T-cell (primary cell): ENCODE measurements at places on chromosomes 16 and 17. TPM values are rescaled to one million over a fixed set of nuclear protein-coding genes. Genes with fewer than 3 reads are reported as not detected.

- H3K4me3 ChIP-seq = no peak overlapping the region
- H3K4me1 ChIP-seq = no peaks in the 10 kb centered on the region
- no peaks in the 10 kb centered on the region for H3K36me3 ChIP-seq
- H3K27ac ChIP-seq = no peak overlapping the region
Observed at GRCh38 chr17:34683390-34683789, 104.0 kb downstream of the TMEM132E start.

DNA sequence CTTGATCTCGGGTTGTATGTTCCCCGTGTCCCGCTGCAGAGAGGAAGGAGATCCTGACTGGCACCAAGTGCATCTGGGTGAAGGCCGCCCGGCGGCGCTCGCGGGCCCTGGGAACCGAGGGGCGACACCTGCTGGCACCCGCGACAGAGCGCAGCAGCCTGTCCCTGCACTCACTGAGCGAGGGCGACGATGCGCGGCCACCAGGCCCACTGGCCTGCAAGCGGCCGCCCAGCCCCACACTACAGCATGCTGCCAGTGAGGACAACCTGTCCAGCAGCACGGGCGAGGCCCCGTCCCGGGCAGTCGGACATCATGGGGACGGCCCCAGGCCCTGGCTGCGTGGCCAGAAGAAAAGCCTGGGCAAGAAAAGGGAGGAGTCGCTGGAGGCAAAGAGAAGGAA lies 7.5 kb downstream of the BTBD17 start:
- H3K4me3 ChIP-seq = no peak overlapping the region
- no peaks in the 10 kb centered on the region for H3K4me1 ChIP-seq
- peak; percentile 31 for DNase-seq
- peaks cover 87% of the 10 kb centered on the region for H3K27me3 ChIP-seq
- H3K36me3 ChIP-seq = no peaks in the 10 kb centered on the region
- H3K27ac ChIP-seq = no peak overlapping the region

DNA sequence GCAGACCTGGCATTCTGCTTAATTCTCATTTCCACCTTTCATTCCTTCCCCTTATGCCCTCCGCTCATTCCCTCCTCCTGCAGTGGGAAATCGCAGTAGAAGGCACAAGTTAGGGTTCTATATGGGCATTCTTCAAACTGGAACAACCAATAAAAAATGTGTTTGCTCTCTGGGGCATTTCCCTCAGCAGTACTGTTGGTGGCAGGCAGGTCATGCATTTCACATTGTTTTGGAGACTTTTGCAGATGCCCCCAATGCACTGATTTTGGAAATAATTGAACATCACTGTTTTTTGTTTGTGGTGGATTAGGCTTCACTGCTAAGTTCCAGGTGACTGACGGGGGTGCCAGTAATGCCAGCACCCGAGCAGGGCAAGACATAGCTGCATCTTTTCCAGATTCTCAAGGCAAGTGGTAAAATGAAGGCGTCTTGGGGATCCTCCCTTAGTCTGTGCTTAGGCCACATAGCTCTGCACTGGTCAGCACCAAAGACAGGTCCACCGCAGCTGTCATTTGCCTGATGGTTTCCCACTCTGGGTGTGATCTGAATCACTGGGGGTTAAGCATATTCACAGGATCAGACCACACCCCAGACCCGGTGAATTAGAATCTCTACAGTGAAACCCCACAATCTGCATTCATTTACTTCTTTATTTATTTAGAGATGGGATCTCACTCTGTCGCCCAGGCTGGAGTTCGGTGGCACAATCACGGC lies 304.5 kb downstream of the CPPED1 start:
- H3K27me3 ChIP-seq = no peaks in the 10 kb centered on the region
- no peaks in the 10 kb centered on the region for H3K36me3 ChIP-seq
- DNase-seq = no peak
- H3K27ac ChIP-seq = no peak overlapping the region

DNA sequence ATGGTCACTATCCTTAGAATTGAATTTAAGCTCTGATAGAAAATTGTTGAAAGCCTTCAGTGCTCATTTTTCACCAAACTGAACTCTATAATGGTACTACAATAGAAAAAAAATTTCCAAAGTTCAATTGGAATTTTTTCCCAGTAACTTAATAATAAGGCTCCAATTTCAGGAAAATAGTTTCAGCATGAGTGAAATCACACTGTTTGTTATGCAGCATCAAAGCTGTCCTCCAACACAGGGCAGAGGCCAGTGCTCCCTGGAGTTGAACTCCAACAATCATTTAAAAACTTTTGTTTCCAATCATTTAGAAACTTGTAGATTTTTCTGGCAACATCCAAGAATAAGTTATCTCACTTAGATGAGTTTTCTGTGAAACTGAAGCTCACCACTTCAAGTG lies 103.1 kb upstream of the HSBP1 start:
- DNase-seq = no peak
- no peaks in the 10 kb centered on the region for H3K36me3 ChIP-seq
- no peak overlapping the region for H3K4me3 ChIP-seq
- H3K27me3 ChIP-seq = peaks cover 6% of the 10 kb centered on the region

GRCh38 chr17:59542960-59543635 lies 22.3 kb upstream of the DHX40 start:
- DNase-seq = no peak
- no peak overlapping the region for H3K4me3 ChIP-seq

DNA sequence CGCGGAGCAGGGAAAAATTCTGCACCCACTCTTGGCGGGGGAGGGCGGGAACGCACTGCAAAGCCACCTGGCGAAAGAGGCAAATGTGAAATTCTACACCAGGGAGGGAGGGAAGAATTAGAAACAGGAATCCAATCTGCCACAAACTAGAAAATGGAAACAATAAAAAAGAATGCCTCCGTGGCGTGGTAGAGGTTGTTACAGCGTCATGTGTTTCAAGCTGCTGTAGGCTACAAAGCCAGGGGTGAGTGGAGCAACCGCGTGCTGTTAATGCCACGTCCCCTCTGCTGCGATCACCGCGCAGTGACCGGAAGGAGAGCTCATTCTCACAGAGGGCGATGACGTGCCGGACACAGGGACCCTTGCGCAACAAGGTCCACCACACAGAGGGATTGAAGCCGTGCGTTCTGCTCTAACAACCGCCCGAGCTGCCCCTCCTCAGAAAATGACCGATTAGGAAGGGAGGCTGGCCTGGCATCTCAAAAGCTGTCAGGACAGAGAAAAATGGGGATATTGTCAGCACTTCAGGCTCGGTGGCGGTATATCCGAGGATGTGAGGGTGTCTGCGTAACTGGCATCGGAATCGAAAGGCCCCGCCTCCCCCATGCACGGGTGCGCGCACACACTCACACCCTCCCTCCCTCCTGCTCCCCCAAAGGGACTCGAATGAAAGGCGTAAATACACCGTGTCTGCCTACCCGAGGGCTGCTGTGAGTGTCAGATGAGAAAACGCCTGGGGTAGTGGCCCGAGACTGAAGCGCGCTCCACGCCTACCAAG lies 70.8 kb upstream of the TNRC6C start:
- H3K4me1 ChIP-seq = peaks cover 59% of the 10 kb centered on the region
- peak overlapping the region; percentile 75 for H3K4me3 ChIP-seq
- H3K36me3 ChIP-seq = no peaks in the 10 kb centered on the region
- peak overlapping the region; percentile 97 for H3K27ac ChIP-seq

DNA sequence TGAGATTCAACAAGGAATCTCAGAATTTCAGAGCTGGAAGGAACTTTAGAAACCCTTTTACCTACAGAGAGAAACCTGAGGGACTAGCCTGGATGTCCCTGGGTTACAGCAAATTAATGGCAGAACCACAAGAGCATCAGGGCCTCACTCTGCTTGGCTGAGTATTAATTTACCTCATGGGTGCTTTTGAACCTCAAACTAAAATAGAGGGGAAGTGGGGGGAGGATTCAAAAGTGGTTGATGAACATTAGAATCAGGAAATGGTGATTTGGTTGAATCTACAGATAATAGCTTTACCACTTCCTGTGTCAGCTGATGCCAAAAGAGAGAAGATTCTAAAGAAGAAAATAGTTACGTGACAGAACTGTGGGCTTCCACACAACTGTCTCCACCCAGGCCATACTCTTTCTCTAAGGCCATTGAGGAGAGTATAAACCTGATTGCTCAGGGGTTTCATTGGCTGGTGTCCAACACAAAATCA lies 11.3 kb upstream of the SKAP1 start:
- peak; percentile 40 for DNase-seq
- no peaks in the 10 kb centered on the region for H3K27me3 ChIP-seq
- H3K36me3 ChIP-seq = no peaks in the 10 kb centered on the region
- no peak overlapping the region for H3K4me3 ChIP-seq

DNA sequence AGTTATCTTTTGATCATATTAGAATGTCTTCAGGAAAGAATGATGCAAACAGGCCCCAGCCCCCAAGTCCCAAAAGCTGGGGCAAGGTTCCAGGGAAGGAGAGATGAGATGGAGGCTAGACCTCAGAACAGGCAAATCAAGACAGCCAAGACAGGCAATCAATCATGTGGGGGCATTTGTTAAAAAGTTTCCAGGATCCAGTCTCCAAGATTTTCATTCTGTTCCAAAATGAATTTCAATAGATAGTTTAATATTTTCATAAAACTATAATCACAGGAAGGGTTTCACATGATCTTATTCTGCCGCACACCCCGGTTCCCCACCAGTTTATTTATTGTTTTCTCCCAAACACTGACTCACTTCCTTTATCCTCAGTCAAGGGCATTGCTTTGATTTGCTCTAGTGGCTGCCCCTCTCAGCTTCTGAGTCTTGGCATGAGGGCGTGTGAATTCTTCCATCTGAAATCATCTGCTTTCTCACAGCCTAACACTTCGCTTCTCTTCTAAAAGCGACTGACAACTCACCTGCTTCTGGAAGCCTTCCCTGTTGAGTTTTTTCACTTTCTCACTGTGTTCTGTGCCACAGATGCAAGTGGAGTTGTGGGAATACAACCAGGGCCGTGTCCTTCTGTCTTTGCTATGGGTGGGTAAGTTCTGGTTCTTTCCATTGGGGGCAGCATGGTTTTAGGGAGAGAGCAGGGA lies 12.2 kb upstream of the TERF2 start:
- no peak for DNase-seq
- H3K36me3 ChIP-seq = no peaks in the 10 kb centered on the region
- H3K27ac ChIP-seq = no peak overlapping the region
- peaks cover 4% of the 10 kb centered on the region for H3K27me3 ChIP-seq
- H3K4me3 ChIP-seq = no peak overlapping the region

DNA sequence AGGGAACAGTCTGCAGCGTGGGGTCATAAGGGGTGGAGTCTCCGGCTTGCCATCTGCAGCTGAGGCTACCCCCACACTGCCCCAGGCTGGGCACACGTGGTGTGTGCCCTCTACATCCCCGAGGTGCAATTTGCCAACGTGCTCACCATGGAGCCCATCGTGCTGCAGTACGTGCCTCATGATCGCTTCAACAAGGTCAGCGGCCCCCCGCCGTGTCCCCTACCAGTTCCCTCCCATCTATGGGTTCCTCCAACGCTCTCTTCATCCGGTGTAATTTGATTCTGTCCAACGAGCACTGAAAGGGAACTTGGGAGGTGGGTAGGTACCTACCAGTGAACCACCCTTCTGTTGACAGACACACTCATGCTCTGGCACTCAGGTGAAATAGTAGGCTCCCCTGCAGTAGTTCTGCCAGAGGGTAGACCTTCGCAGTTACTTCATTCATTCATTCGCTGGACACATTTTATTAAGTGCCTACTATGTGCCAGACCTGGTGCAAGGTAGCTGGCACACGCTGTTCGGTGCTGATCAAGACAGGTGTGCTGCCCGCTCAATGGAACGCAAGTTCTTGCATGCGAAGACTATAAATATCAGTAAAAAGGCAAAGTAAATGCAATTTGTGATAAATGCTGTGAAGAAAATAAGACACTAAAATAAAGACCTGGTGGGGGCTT lies 2.7 kb downstream of the MLLT6 start:
- no peak overlapping the region for H3K4me3 ChIP-seq
- peaks cover 73% of the 10 kb centered on the region for H3K4me1 ChIP-seq
- H3K36me3 ChIP-seq = peaks cover 56% of the 10 kb centered on the region
- H3K27ac ChIP-seq = no peak overlapping the region
- H3K27me3 ChIP-seq = no peaks in the 10 kb centered on the region

DNA sequence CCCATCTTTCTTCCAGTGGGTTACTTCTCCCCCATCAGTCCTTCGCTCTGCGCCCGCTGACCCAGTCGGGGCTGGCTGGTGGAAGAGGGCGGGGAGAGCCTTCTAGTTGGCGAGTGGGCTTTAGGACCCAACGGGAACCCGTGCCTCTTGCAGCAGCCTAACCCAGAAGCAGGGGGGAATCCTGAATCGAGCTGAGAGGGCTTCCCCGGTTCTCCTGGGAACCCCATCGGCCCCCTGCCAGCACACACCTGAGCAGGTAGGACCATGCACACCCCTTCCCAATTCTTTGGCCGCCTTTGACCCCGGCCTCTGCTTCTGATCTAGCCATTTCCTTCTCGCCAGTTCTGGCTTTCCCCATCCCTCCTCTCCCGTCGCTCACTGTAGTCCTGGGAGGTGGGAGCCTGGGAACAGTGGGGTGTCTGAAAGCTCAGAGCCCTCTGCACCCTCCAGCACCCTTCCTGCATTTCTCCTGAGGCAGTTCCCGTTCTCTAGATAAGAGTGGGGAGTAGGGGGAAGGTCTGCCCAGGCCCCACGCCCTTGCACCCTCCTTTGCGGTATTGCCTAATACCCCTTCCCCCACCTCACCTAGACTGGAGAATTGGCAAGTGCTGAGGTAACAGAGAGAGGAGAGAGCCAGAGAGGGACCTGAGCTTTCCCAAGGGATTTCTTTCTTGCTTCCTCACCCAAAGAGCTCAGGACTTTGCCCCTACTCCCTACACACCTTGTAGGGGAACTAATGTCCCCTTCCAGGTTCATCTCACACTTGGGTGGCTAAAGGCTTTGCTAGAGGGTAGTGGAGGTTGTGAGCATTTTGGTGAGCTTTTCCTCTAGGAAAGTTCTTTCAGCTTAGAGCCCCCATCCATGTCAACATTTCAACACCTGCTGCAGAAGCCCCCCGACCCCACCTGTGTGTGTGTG lies at the start of gene RARA:
RARA (plus strand) TSS at position 150 of the 918 bp plus-strand sequence. CDS start 22,039 bp downstream, outside the sequence.
- no peaks in the 10 kb centered on the region for H3K27me3 ChIP-seq
- H3K27ac ChIP-seq = peak within 1 kb of the TSS; percentile 1
- H3K36me3 ChIP-seq = no peaks in the 10 kb centered on the region
- peak within 1 kb of the TSS; percentile 71 for H3K4me3 ChIP-seq
- H3K4me1 ChIP-seq = peaks cover 74% of the 10 kb centered on the region

- DNase-seq = no peak
- no peaks in the 10 kb centered on the region for H3K36me3 ChIP-seq
- H3K4me1 ChIP-seq = peaks cover 9% of the 10 kb centered on the region
- no peak overlapping the region for H3K27ac ChIP-seq
- no peaks in the 10 kb centered on the region for H3K27me3 ChIP-seq
Observed at GRCh38 chr17:46878055-46878454, 26.7 kb downstream of the WNT9B start.

GRCh38 chr16:11020792-11021551 lies 76.6 kb downstream of the CLEC16A start:
- DNase-seq = no peak
- H3K27ac ChIP-seq = no peak overlapping the region
- no peak overlapping the region for H3K4me3 ChIP-seq

- H3K4me1 ChIP-seq = no peaks in the 10 kb centered on the region
- no peak overlapping the region for H3K27ac ChIP-seq
- H3K27me3 ChIP-seq = no peaks in the 10 kb centered on the region
- no peak overlapping the region for H3K4me3 ChIP-seq
Observed at GRCh38 chr16:50989047-50989446, 162.0 kb downstream of the SALL1 start.

- DNase-seq = no peak
- no peak overlapping the region for H3K4me3 ChIP-seq
- no peaks in the 10 kb centered on the region for H3K36me3 ChIP-seq
- no peak overlapping the region for H3K27ac ChIP-seq
Observed at GRCh38 chr17:48679385-48680096, 42.8 kb downstream of the PRAC1 start.

The GPR179 gene
- 0.03 TPM for total RNA-seq

The MEIOB gene
- total RNA-seq = not detected

The IL17C gene
- not detected for total RNA-seq

The EFNB3 gene
- not detected for total RNA-seq

The EPX gene
- total RNA-seq = not detected

The TOX3 gene
- 0.09 TPM for total RNA-seq

The KRTAP9-8 gene
- not detected for total RNA-seq

The FADS6 gene
- total RNA-seq = not detected

The CD79B gene
- total RNA-seq = 31.3 TPM
